ENCODE measurements at places on chromosomes 16 and 17. TPM values are rescaled to one million over a fixed set of nuclear protein-coding genes. Genes with fewer than 3 reads are reported as not detected.

DNA sequence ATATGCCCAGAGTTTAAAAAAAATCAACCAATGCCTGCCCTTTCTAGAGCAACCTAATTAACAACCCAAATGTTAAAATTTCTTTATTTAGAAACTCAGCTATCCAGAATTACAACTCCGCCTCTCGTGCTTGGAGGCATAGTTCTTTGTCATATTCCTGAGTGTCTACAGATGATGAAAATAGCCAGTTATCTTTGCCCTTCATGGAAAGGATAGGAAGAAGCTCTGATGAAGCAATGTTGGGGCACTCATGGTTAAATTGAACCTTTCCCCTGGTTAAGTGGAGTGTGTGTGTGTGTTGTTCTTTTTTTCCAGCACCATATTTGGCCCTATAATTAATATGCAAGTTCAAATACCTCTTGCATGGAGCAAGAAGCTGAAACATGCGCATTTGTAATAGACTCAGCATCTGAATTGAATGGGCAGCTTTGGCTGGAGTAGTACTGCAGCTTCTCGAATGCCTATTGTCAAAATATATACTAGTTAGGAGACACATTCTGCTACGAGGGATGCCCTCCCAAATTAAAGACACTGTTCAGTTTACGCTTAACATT is 506.2 kb downstream of the WWOX start:
- no peak for DNase-seq

GRCh38 chr16:752007-752312 is 8.6 kb upstream of the MSLN start:
- no peak for DNase-seq

GRCh38 chr17:55259684-55260111 is 5.1 kb upstream of the HLF start:
- no peak for DNase-seq

- DNase-seq, result no peak
These were observed 2.0 kb downstream of the PHKG2 start for GRCh38 chr16:30750201-30750600.

DNA sequence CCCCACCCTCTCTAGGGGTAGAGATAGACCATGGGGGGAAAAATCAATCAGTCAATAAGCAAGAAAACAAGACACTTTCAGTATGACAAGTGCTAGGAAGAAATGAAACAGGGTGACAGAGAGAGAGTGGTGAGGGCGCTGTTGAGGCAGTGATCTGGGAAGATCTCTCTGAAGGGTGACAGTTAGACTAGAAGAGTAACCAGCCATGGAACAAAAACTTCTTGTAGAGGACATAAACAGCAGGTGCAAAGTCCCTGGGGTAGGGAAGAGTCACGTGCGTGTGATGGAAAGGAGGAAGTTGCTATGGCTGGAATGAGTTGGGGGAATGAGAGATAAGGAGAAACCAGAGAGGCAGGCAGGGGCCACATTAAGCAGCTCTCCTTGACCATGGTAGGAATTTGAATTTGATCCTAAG is 16.8 kb upstream of the EMP2 start:
- DNase-seq, result no peak

GRCh38 chr17:53909802-53910201 is 87.1 kb downstream of the KIF2B start:
- no peak for DNase-seq

NHERF2 gene
- total RNA-seq, result 49.5 TPM

GLTPD2 gene
- not detected for total RNA-seq

C1QL1 gene
- not detected for total RNA-seq

HES7 gene
- total RNA-seq, result not detected

LDAF1 gene
- 67.4 TPM for total RNA-seq

TBC1D3E gene
- total RNA-seq, result not detected

CDH3 gene
- 8.6 TPM for total RNA-seq
